ENCODE measurements at places on chromosomes 5 and 9.
A peak's percentile ranks its signal among the peaks of the same experiment; 100 is the strongest.

DNA sequence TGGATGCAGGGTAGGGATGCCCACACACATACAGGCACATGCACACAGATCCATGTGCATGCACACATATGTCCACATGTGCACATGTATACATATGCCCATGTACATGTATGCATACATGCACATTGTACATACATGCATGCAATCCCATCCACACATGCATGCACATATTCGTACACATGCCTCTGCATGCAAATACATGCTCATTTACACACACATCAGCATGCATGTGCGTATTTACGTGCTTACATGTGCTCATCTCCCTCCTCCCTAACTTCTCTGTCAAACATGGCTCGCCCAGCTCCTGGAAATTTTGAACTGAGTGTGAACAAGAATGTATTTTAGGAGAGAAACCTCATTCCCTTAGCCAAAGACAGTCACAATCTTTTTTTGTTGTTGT lies 6.2 kb downstream of the KCNT1 start:
- H3K36me3 ChIP-seq, result no peaks in the 10 kb centered on the region
- H3K4me1 ChIP-seq, result no peaks in the 10 kb centered on the region
- no peak overlapping the region for H3K27ac ChIP-seq
- no peaks in the 10 kb centered on the region for H3K27me3 ChIP-seq
- no peak overlapping the region for H3K4me3 ChIP-seq

DNA sequence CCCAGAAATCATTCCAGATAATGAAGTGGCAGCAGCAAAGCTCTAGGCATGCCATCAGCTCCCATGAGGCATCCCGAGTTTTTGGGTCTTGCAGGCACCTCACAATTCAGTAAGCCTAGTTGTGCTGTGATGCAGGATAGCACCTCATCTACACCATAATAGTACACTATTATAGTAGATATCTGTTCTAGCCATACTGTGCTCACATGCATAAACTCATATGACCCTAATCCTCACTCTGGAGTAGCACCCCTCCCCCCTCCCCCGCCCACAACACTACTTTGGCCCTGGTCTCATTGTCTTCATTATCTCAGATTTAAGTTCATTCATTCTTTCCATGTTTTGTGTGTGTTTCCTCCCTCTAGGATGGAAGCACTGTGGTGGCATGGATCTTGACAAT lies 102.5 kb upstream of the PITX1 start:
- no peak overlapping the region for H3K27ac ChIP-seq
- H3K4me3 ChIP-seq, result no peak overlapping the region
- no peak for DNase-seq
- H3K36me3 ChIP-seq, result no peaks in the 10 kb centered on the region

DNA sequence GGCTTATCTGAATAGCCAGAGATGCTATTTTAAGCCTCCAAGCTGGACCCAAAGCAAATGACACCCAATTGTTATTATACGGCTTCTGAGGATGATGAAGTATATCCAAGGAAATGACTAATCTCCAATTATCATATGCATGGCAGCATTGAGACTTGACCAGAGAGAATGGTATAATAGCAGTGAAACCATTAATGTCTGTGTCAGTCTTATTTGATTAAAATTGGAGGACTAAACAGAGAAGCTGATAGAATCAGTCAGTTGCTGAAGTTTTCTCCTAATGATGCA lies 200.5 kb downstream of the EFNA5 start:
- peaks cover 43% of the 10 kb centered on the region for H3K4me1 ChIP-seq
- no peaks in the 10 kb centered on the region for H3K36me3 ChIP-seq
- peak overlapping the region; percentile 69 for H3K27ac ChIP-seq
- H3K4me3 ChIP-seq, result no peak overlapping the region
- H3K27me3 ChIP-seq, result no peaks in the 10 kb centered on the region

DNA sequence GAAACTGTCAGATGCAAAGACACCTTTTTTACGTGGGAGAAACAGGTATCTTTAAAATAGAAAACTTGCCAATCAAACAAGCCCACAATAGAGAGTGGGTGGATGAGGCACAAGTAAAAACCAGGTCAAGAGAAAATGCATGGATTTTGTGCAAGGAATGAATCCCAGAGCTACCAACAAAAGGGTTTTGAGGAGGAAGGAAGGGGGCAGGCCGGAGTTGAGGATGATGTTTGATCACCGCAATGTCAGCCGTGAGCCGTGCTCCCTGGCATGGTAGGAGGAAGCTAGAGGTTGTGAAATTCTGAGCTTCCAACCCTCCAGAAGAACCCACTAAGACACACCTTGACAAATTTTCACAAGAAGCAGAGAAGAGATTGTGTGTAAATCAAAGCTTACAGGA lies 53.2 kb downstream of the HRH2 start:
- H3K27me3 ChIP-seq, result no peaks in the 10 kb centered on the region
- DNase-seq, result no peak
- H3K27ac ChIP-seq, result no peak overlapping the region
- peaks cover 9% of the 10 kb centered on the region for H3K4me1 ChIP-seq
- H3K4me3 ChIP-seq, result no peak overlapping the region

- H3K27ac ChIP-seq, result no peak overlapping the region
- H3K36me3 ChIP-seq, result no peaks in the 10 kb centered on the region
- no peaks in the 10 kb centered on the region for H3K4me1 ChIP-seq
- no peak overlapping the region for H3K4me3 ChIP-seq
- H3K27me3 ChIP-seq, result no peaks in the 10 kb centered on the region
Measured at GRCh38 chr5:37786862-37787519, 52.9 kb downstream of the GDNF start.

Data from thoracic aorta (tissue), 2 donors.